Calu3 (cell line): ENCODE measurements at places on chromosomes 12 and 14. TPM values are rescaled to one million over a fixed set of nuclear protein-coding genes. Genes with fewer than 3 reads are reported as not detected.

- DNase-seq = no peak
Measured at GRCh38 chr12:12997156-12997555, 2.9 kb downstream of the HEBP1 start.

The PRB2 gene
- not detected in 2 replicates for total RNA-seq

DNA sequence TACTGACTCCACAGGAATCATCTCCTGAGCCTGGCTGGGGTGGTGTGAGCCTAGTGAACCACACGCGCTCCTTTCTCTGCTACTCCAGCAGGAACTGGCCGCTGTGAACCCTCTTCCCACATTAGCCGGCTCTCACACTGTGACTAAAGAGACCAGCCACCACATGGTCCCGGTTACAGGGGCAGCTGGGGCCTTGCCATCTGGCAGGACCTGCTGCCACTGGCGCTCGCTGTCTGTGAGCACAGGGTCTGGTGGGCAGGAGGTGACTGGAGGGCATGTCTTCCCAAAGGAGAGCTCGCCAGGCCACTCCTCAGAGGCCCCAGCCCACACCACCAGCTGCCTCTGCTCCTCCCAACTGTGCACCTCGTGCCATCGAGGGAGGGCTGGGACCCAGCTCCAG is 99.3 kb downstream of the SINHCAF start:
- no peak for DNase-seq

DNA sequence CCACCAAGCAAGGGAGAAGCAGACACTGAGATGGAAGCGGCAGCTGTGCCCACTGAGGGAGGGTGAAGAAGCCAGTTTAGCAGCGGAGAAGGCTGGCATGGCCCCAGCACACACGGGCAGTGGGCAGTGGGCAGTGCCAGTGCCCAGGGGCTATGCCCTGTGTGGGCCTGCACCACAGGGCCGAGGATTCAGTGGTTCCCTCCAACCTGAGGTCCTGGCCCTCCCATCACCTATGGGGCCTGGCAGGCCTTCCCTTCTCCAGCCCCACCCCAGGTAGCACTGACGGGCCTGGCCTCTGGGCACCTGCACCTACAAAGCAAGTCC is 81.1 kb downstream of the ITPK1 start:
- no peak for DNase-seq

DNA sequence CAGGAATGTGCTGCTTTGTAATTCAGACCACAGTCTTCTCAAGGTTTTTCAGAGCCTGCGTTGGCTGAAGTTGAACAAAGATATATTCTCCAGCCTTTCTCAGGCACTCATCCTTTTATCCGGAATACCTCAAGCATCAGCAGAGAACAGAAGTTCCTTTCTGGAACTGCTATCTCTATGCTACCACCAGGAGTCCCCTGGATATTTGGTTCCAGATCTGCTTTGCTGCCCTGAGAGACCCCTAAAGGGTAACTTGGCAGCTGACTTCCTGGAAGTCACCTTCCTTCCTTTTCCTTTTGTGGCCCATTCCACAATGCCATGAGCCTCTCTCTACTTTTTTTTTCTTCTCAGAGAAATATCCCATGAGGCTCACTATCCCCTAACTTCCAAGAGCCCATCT is 188.2 kb downstream of the PLCZ1 start:
- no peak for DNase-seq

- peak; percentile 52 for DNase-seq
Measured at GRCh38 chr14:101721951-101722661, 39.4 kb upstream of the PPP2R5C start.

DNA sequence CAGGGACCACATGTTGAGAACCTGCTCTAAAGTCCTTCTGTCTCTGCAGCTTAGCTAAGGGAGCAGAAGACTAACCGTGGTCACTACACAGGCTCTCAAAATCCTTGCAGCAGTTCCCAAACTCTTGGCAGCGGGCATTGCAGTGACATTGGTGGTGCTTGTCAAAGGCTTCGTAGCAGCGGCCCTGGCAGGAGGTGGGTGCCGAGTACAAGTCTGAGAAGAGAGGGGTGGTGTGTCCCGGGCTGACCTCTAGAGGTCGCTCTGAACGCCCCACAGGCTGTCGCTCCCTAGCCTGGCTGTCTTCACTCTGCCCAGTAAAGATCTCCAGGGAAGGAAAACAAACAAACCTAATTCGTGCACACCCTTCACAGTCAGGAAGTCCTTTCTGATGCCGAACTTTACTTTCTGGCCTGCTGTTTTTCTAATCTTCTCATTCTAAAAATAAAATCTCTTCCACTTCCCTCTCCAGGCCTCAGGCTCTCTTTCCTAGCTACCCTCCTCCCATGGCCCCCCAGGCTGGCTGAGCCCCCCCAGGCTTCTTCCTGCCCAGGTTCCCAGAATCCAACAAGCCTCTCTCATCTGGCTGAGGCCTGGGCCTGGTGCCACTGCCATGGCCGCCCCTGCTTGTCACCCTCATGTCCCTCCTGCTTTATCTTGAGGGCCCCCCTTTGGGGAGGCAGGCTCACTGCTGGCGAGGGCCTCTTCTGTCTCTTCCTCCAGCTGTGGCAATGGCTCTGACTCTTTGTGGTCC is 7.7 kb downstream of the ENDOU start:
- peak; percentile 43 for DNase-seq

DNA sequence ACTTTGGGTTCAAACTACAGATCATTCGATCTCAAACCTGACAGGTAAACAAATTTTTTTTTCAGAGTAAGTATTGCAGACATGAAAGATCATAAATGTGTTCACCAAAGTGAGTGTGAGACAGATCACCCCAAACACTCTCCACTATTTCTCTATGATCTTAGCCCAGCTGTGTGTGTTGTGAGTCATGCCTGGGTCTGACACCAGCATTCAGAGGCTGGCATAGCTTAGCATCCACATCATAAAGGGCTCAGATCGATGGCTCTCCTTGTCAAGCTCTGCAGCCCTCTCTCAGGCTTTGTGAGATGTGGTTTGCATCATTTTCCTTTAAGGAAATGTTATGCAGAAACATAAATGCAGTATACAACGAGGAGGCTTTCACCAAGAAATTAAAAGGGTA is 164.9 kb downstream of the ETV6 start:
- peak; percentile 53 for DNase-seq

- no peak for DNase-seq
Measured at GRCh38 chr14:56899829-56900228, 89.5 kb upstream of the OTX2 start.

DNA sequence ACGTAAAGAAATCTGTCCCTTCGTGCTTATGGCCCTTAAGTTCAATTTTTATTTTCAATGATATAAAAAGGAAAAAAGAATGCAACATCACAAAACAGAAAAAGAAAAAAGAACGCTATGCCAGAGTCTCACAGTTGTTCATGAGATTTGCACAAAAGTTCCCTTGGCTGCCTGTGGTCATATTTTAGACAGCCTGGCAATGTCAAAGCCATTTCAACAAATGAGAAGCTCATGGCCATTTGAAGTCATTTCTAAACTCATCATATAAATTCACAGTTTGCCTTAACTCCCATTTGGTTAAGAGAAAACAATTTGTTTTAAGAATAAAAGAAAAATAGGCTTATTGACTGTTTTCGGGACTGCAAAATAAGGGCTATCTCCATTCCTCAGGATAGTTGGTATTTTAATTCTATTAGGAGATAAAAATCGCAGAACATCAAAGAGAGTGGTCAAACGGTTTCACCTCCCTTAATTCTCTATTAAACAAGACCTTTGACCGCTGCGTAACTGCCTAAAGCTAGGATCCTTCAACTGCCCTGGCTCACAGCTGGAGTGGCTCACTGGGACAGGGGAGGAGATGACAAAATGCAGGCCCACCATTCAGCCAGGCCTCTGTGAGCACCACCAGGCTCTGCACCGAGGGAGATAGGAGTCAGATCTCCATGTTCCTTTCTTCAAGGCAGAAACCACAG is 119.2 kb upstream of the DAAM1 start:
- no peak for DNase-seq

The KRT7 gene
- 2,370 and 2,828 TPM in 2 replicates for total RNA-seq

- no peak for DNase-seq
Measured at GRCh38 chr12:115710104-115710564, 567.4 kb downstream of the MED13L start.

- DNase-seq = no peak
Measured at GRCh38 chr14:90621201-90621600, 195.0 kb downstream of the TTC7B start.

DNA sequence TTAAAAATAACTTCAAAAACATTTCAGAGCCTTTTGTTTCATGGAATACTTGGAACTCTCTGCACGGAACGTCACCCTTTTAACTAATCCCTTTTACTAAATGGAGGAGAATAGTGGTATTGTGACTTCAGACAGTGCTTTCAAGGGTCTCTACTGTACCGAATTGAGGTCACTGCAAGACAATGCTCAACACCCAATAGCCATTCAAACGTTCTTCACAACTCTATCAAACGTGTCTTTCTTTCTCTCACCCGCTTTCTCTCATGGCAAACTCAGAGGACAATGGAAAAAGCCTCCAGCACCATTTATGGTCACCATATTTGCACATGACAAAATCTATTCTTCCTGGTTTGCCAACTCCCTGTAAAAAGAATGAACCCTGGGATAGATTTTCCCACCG is 132.1 kb upstream of the SOX5 start:
- DNase-seq = no peak

DNA sequence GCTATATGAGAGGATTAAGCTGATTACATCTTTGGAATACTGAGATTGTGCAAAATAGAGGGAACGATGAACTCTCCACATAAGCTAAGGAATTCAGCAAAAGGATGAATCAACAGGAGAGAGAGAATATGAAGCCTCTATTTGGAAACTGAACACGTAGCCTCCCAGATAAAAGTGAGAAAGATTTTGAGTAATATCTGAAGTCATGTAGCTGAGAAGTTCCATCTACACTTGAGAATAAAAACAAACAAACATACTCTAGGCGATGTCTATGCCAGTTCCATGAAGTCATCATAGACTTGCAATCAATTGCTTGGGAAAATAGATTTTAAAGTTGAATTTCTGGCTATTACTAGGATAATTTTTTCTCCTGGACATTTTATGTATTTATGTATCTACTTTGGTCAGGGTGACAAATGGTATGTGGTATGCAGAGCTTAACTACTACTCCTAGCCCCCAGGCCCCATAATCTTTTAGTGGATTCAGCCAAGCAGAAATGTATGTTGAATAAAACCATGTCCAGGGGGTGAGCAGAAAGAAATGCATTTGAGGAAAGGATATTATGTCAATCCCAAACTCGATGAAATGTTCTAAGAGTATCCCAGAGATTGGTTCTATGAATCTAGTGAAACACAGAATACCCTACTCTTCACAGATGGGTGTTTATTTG is 627.4 kb downstream of the DIO2 start:
- no peak for DNase-seq

DNA sequence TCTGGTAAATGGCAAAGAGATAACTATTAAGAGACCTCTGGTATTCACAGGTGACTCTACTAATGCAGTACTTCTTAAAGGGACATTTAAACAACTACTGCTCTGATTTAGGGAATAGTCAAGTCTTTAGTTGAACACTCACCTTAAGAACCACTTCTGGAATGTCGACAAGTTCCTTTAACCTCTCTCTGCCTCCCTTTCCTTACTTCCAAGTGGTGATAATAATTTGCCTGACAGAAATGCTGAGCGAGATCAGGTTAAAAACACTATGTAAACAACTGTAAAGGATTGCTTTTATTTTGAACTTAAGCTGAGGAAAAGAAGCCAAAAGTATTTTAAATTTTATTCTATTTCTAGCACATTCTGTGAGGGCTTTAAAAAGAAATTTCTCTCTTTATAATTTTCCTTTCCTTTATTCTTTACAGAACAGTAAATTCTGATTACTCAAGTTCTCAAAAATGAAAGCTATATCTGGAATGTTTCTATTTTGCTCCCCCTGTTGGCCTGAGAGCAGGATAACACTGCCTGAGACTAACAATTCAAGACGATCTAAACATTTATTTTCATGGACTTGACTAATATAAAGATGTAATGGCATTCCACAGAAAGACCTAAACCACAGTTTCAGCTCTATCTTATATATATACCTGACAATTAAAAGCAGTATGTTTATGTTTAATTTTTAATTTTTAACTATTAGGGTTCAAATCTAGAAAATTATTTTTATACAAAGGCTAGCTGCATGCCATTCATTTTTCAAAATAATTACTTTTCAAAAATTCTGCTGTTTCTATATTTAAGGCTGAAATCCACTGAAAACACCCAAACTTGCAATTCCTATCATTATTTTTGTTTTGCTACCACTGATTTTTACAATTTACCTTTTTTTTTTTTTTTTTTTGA is 29.2 kb downstream of the ZCCHC8 start:
- peak; percentile 47 for DNase-seq

DNA sequence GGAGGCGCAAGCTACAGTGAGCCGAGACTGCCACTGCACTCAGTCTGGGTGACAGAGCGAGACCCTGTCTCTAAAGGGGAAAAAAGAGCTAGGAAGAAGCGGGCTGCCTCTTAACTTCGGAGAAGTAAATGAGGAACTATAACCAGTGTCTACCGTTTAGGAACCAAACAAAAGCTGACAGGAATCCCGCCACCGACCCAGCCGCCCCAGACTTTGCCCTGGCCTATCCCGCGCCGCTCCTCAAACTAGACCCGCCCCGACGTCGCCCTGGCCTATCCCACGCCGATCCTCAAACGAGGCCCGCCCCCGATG is 568 bp upstream of the SIVA1 start:
- no peak for DNase-seq

The C12orf54 gene
- total RNA-seq = not detected in 2 replicates

DNA sequence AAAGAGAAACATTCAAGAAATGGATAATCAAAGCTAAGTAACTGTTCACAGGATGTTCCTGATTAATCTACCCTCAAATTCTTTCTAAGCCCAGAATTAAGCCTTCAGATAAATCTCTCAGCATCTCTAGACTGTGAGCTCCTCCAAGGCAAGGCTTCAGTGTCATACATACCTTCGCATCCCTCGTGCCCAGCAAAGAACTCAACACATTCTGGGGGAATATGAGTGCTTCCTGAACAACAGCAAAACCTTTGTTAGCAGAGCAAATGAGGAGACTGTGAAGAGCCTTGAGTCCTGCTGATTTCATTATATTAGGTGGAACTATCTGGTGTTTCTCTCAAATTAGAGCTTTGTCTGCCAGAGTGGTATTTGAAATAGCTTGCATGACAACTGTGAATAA is 401.8 kb upstream of the TMPO start:
- DNase-seq = no peak

GRCh38 chr14:97293659-97294058 is 496.5 kb downstream of the VRK1 start:
- no peak for DNase-seq

DNA sequence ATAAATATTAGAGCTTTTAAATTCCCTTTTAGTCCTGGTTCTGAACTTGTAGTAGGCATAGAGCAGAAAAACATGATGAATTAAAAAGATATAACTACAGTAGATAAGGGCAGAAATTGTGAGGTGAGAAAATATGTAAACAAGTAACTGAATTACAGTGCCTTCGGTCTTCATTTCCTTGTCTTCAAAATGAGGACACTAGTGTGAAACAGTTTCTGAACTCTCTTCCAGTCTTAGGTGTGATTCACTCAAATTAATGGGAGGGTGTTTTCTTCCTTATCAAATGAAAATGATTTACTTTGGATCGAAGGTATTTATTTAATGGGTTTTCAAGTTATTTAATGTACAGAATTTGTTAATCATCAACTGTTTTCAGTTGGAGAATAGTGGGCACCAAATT is 1.5 kb downstream of the FGD4 start:
- DNase-seq = no peak

The RFX4 gene
- 0.27 TPM in 1 of 2 replicates, not detected in the other for total RNA-seq
